A549 treated with GW870086 at 1 μM for 4 hours (cell line): ENCODE measurements at places on chromosomes 1 and 21. TPM values are rescaled to one million over a fixed set of nuclear protein-coding genes. Genes with fewer than 3 reads are reported as not detected.

S100A9 gene
- total RNA-seq: 0.31 to 1.4 TPM (median 1.2 TPM) in 5 replicates

ANKRD35 gene
- total RNA-seq: 0.06 to 0.09 TPM in 2 of 5 replicates, not detected in the others

CFHR3 gene
- 0.08 to 0.20 TPM (median 0.15 TPM) in 4 of 5 replicates, not detected in the other for total RNA-seq

SLC9C2 gene
- total RNA-seq: not detected in 5 replicates

CTTNBP2NL gene
- total RNA-seq: 6.4 to 9.4 TPM (median 8.3 TPM) in 5 replicates

RPTN gene
- total RNA-seq: not detected in 5 replicates

LCE7A gene
- not detected in 5 replicates for total RNA-seq

CD247 gene
- total RNA-seq: 0.21 to 0.50 TPM (median 0.30 TPM) in 4 of 5 replicates, not detected in the other

TNNT2 gene
- 0.13 to 0.39 TPM in 2 of 5 replicates, not detected in the others for total RNA-seq

OR14K1 gene
- total RNA-seq: not detected in 5 replicates

CTH gene
- 1.1 to 2.3 TPM (median 1.7 TPM) in 5 replicates for total RNA-seq

VWA1 gene
- 4.4 to 16.3 TPM (median 14.5 TPM) in 5 replicates for total RNA-seq

SAMD13 gene
- 0.19 to 0.72 TPM (median 0.45 TPM) in 5 replicates for total RNA-seq

UTS2 gene
- total RNA-seq: not detected in 5 replicates

TGFB2 gene
- total RNA-seq: 10.1 to 16.9 TPM (median 14.0 TPM) in 5 replicates

C4BPB gene
- 1.1 to 2.2 TPM (median 1.7 TPM) in 5 replicates for total RNA-seq

FAM72B gene
- 5.5 to 7.6 TPM (median 6.2 TPM) in 5 replicates for total RNA-seq

POU3F1 gene
- not detected in 5 replicates for total RNA-seq
